ENCODE measurements at places on chromosomes 1 and 21.

DNA sequence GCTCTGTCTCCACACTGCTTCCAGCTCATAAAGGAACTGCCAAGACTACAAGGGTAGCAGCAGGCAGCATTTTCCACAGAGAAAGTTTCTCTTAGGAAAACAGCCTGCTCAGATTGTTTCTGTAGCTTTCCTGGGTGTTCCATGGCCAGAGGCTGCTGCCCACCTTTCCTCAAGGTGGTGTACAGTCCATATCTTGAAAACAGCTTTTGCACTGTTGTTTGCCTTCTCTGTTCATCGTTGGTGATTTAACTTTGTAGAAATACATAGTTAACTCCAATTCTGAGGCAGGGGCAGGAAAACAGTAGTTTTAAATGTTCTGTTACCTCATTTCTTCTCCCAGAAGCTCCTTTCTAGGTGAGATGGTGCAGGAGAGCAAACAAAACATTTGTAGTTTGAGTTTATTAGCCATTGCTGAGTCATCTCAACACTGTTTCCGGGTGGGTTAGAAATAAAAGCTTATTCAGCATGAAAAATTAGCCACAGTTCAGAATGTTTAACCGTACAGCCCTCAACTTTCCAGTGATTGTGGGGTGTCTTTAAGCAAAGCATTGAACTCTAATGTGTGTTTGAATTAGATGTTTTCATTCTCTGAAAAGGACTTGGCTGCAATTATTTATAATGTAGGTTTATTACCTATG lies 41.7 kb downstream of the DIP2A start:
- no peak for DNase-seq

DNA sequence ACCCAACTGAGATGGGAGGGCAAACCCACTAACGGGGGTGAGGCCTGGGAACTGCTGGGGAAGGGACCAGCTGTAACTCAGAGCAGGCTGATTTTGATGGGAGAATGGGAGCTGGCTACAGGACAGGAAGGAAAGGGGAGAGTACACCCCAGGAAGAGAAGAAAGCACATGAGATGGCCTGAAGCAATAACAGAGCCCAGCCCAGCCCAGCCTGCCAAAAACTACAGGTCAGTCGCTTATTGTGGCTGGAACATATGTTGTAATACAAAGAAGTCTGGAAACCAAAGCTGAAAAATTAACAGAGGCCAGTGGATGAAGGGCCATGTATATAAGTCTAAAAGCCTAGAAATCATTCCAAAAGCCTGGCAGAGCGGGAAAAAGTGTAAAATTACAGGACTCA lies 1.6 kb downstream of the ITLN2 start:
- no peak for DNase-seq

DNA sequence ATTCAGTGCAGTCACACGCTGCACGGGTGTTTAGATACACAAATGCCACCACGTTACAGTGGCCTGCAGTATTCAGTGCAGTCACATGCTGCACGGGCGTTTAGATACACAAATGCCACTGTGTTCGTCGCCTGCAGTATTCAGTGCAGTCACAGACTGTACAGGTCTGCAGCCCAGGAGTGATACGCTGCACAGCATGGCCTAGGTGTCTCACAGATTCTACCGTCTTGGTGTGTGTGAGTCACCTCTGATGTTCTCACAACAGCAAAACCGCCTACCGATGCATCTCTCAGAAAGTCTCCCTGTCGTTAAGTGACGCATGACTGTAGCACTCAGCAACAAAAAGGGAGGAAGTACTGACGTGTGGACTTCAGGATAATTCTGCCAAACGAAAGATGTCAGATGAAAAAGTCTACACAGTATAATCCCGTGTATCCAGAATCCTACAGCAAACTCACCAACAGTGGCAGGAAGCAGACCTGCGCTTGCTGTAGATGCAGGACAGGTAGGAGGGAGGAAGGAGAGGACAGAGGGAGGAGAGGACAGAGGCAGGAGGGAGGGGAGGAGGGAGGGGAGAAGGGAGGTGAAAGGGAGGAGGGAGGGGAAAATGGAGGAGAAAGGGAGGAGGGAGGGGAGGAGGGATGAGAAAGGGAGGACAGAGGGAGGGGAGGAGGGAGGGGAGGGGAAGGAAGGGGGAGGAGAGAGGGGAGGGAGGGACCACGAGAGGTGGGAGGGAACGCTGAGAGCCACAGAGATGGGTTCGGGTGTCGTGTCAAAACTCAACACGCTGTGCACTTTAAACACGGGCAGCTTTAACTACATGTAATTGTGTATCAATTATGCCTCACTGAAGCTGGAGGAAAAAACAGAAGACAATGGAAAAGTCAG lies 36.3 kb upstream of the PCBP3 start:
- no peak for DNase-seq

- no peak for DNase-seq
These were observed 103.9 kb upstream of the DUSP10 start for GRCh38 chr1:221845650-221846371.

DNA sequence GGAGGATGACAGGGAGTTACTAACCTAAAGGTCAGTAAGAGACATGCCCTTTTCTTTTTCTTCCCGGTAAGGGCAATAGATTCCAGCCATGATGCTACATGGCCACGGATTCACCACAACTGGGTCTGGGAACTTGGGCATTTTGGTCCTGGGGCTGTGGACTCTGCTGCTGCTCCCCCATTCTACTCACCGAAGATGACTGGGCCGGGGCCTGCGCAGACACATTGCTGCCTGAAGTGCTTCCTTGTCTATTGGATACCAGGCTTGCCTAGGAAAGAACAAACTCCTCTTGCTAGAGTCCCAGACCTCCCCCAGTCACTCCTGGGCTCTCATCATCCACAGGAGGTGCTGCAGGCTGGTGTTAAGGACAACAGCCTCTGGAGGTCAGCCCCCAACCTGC lies 49.9 kb upstream of the A3GALT2 start:
- DNase-seq: no peak

- DNase-seq: no peak
These were observed 55.8 kb upstream of the SSBP3 start for GRCh38 chr1:54461731-54462596.

- DNase-seq: no peak
These were observed 995 bp upstream of the KIF26B start for GRCh38 chr1:245153552-245154428.

- DNase-seq: no peak
These were observed 17.3 kb downstream of the LCE4A start for GRCh38 chr1:152725261-152725660.

All from substantia nigra (tissue), 51 donors.